ENCODE measurements at places on chromosomes 4 and X. TPM values are rescaled to one million over a fixed set of nuclear protein-coding genes. Genes with fewer than 3 reads are reported as not detected.

Gene TRIM60
- total RNA-seq: not detected

Gene CSN1S1
- not detected for total RNA-seq

Gene SATL1
- 0.38 TPM for total RNA-seq

Gene F8A1
- total RNA-seq: 23.2 TPM

Gene GPRASP1
- 3.7 TPM for total RNA-seq

Gene TLR1
- 0.09 TPM for total RNA-seq

Gene ANK2
- 70.0 TPM for total RNA-seq

Gene MBNL3
- total RNA-seq: 12.7 TPM

DNA sequence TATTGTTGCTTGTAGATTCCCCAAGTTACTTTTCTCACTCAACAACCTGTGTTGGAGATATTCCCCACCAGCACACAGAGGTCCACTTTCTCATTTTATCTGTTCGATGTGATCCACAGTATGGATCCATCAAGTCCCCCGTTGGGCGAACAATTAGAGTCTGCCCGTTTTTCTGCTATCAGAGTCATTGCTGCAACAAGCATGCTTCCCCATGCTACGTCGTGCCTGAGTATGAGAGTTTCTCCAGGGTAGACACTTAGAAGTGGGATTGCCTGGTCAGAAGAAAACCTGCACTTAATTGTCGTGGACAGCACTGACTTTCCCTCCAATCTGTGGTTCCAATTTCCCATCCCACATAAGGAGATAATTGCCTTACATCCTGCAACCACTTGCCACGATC, 62.7 kb upstream of the SHOX start:
- no peaks in the 10 kb centered on the region for H3K36me3 ChIP-seq
- H3K4me1 ChIP-seq: no peaks in the 10 kb centered on the region
- H3K27me3 ChIP-seq: no peaks in the 10 kb centered on the region
- H3K4me3 ChIP-seq: no peak overlapping the region
- no peak for DNase-seq

DNA sequence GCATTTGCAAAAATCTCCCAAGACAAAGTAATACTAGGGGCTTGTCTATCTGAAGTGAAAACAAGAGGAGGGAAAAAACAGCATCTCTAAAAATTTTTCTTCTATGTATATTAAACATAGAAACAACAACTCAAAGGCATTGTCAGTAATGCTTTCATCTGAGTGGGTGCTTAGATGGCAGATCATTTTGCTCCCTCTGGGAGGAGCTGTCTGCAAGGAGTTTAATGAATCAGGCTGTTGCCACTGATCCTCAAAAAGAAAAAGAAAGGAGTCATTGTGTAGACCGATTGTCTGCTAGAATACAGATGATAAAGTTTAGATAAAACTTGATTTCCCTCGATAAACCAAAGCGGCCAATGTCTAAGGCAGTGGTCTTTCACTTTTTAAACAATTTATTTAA, 49.7 kb upstream of the KLHL8 start:
- H3K4me3 ChIP-seq: no peak overlapping the region
- H3K4me1 ChIP-seq: no peaks in the 10 kb centered on the region
- no peaks in the 10 kb centered on the region for H3K27me3 ChIP-seq

DNA sequence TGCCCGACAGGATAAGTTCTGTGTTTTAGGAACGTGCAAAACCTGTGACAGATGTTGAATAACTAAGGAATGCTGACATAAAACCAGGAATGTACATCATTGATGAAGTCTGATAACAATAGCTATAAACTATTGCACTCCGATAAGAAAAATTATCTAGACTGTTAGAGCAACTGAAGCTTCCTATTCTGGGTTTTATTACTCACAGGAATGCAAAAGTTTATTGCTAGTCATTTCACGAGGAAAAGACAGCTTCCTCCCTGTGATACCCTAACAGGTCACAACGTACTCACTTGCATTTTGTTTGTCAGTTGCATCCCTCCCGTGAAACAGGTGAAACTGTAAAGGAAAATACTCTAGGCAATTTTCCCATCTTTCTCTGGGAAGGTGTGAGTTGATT, 65.9 kb downstream of the CLDN22 start:
- no peaks in the 10 kb centered on the region for H3K27me3 ChIP-seq
- DNase-seq: no peak
- H3K36me3 ChIP-seq: peaks cover 89% of the 10 kb centered on the region
- no peak overlapping the region for H3K27ac ChIP-seq
- peaks cover 11% of the 10 kb centered on the region for H3K4me1 ChIP-seq

DNA sequence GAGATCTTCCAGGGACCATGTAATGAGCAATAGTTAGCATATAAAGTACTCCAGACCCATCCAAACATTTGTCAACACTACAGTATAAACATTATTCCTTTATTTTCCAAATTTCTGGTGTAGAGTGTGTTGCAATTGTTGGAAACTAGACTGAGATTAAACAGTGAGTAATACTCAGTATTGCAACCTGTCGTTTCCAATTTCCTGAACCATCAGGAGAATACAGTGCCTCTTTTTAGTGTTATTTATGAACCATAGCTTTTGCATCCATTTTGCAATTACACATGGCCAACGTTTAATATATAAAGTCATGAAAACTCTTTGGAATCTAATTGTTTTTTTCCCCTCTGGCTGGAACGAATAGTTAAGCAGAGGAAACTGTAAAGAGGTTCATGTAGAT, 58.3 kb upstream of the DHRSX start:
- no peaks in the 10 kb centered on the region for H3K27me3 ChIP-seq
- H3K4me3 ChIP-seq: no peak overlapping the region
- no peaks in the 10 kb centered on the region for H3K4me1 ChIP-seq
- no peak for DNase-seq
- no peak overlapping the region for H3K27ac ChIP-seq
- H3K36me3 ChIP-seq: no peaks in the 10 kb centered on the region

DNA sequence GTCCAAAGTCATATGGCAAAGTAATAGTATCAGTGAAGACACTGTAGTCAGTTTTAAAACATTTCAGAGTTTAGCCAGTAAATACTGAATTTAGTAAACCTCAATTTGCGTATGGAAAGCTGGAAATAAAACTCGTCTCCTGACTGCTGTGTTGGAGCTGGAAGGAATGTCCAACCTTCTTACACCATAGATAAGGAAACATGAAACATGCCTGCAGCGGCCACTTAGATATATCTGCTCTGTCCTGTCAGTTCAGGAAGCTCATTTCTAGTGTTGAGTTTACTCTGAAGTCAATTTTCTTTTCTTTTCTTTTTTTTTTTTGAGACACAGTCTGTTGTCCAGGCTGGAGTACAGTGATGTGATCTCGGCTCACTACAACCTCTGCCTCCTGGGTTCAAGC, 21.2 kb downstream of the ARHGAP10 start:
- no peaks in the 10 kb centered on the region for H3K4me1 ChIP-seq
- no peaks in the 10 kb centered on the region for H3K27me3 ChIP-seq
- DNase-seq: no peak
- H3K27ac ChIP-seq: no peak overlapping the region

DNA sequence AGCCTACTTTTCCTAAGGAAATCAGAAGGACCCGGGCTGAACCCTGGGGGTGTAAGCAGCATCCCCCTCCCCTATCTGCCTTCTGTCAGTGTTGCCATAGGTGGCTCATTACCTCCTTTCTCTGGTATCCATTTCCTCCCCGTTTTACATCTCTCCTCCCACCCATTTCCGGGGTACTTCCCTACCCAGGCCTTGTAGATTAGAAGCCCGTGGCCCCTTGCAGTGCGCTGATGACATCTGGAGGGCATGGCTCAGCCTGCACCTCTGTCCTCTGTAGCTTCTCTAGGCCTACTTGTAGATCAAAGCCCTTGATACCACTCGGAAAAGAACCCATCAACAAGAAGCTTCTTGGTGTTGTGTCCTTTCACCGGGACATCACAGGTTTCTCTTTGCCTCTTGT, 71.8 kb downstream of the NBDY start:
- H3K36me3 ChIP-seq: no peaks in the 10 kb centered on the region
- no peaks in the 10 kb centered on the region for H3K27me3 ChIP-seq
- H3K4me1 ChIP-seq: no peaks in the 10 kb centered on the region
- no peak overlapping the region for H3K4me3 ChIP-seq

DNA sequence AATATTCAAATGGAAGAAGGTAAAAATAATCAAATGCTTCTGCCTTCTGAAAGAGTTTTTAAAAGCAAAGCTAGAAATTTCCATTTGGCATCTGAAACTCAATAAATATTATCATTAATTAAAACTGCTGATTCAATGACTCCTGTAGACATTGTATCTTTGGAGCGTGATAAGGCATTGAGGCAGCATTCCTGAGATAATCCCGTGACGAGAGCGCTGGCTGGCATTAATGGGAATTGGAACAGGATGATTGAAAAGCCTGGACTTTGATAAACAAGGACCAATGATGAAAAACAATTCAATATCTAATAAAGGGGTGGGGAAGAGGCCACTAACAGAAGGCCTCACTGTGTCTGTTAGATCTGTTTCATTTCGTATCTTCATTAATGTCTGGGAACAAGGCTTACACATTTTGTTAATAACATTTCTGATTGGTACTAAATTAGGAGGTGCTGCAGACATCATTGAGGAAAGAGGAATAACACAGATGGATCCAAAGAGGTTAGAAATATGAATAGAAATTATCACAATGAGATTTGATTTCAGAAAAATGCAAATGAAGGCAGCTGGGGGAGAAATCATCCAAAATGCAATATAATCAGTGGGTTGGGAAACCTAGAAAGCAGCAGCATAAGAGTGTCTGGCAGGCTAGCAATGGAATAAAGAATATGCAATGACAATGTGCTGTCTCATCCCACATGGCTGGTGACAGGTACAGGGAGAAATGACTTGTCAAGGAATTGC, 102.3 kb downstream of the SCD5 start:
- H3K4me3 ChIP-seq: no peak overlapping the region
- H3K36me3 ChIP-seq: no peaks in the 10 kb centered on the region
- H3K4me1 ChIP-seq: peaks cover 6% of the 10 kb centered on the region
- no peak overlapping the region for H3K27ac ChIP-seq
- no peaks in the 10 kb centered on the region for H3K27me3 ChIP-seq

- H3K27ac ChIP-seq: no peak overlapping the region
- DNase-seq: no peak
- H3K36me3 ChIP-seq: peaks cover under 1% of the 10 kb centered on the region
- H3K27me3 ChIP-seq: no peaks in the 10 kb centered on the region
- no peak overlapping the region for H3K4me3 ChIP-seq
- peaks cover 5% of the 10 kb centered on the region for H3K4me1 ChIP-seq
Observed at GRCh38 chr4:71006203-71006907, 12.9 kb downstream of the DCK start.

DNA sequence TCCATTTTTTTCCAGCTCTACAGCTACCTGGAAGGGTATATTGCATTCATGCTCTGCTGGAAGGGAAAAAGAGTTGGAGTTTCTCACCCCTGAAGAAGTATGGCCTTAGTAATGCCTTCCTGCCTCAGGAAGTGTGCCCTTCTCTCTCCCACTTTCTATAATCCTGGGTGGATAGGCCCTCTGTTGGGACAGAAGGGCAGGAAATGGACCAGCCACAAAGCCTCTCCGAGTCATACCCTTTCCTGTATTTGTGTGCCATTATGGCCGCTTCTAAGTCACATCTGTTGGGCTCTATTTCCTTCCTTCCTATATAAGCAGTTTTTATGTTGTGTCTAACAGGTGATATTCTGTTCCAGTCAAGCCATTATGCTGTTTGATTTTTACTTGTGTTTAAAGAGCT, 74.8 kb upstream of the SMARCA5 start:
- peaks cover 49% of the 10 kb centered on the region for H3K36me3 ChIP-seq
- H3K27ac ChIP-seq: no peak overlapping the region
- DNase-seq: no peak
- no peak overlapping the region for H3K4me3 ChIP-seq
